ENCODE measurements at places on chromosomes 16 and 17. TPM values are rescaled to one million over a fixed set of nuclear protein-coding genes. Genes with fewer than 3 reads are reported as not detected.
A peak's percentile ranks its signal among the peaks of the same experiment; 100 is the strongest.

DNA sequence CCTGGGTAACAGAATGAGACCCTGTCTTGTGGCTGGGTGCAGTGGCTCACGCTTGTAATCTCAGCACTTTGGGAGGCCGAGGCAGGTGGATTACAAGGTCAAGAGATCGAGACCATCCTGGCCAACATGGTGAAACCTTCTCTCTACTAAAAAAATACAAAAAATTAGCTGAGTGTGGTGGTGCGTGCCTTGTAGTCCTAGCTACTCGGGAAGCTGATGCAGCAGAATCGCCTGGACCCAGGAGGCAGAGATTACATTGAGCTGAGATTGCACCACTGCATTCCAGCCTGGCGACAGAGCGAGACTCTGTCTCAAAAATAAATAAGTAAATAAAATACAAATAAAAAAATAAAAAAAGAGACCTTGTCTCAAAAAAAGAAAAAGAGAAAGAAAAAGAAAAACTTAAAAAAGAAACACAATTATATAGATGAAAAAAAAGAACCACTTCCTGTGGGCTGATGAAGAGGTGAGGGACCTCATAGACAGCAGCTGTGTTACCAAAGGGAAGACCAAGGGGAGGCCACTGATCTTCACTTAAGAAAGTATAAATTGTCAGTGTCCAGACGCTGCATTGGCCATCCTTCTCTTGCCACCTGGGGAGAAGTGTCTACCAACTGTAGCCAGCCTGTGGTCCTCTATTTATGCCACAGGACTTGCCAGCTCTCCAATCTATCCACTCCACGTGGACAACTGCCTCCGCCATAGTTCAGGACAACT, 24.4 kb upstream of the SMG1 start:
- DNase-seq = no peak
- H3K27me3 ChIP-seq = no peaks in the 10 kb centered on the region
- no peak overlapping the region for H3K4me3 ChIP-seq
- H3K36me3 ChIP-seq = no peaks in the 10 kb centered on the region
- no peak overlapping the region for H3K27ac ChIP-seq

GRCh38 chr17:11178581-11178980, 62.4 kb upstream of the SHISA6 start:
- no peak for DNase-seq
- no peaks in the 10 kb centered on the region for H3K4me1 ChIP-seq
- H3K4me3 ChIP-seq = no peak overlapping the region
- no peaks in the 10 kb centered on the region for H3K36me3 ChIP-seq
- no peak overlapping the region for H3K27ac ChIP-seq

DNA sequence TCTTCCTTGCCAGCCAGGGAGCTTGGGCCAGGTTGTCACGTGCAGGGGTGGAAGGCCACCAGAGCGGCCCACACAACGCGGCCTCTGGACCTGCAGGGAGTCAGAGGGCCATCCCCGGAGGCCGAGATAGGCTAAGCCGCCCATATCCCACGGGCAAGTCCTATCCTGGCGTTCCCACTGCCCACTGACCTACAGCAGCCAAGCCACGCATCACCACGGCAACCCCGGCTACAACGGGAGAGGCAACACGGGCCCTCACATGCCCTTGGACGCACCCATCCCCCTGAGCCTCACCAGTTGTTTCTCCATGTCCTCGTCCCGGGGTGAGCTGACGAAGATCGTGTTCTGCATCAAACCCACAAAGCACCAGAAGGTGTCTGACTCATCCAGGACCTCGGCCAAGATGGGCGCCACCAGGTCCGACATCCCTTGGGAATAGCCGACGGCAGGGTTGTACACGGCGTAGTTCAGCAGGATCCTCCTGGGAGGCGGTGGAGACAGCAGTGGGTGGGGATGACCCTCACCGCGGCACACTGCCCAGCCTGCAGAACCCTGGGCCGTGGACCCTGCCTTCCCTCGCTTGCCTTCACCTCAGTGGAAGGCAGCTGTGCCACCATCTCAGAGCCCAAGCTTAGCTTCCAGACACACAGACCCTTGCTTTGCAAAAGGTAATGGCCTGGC, 88.2 kb downstream of the TBC1D16 start:
- no peak overlapping the region for H3K4me3 ChIP-seq
- no peak overlapping the region for H3K27ac ChIP-seq
- H3K4me1 ChIP-seq = peaks cover 23% of the 10 kb centered on the region
- peaks cover 76% of the 10 kb centered on the region for H3K36me3 ChIP-seq
- no peaks in the 10 kb centered on the region for H3K27me3 ChIP-seq

DNA sequence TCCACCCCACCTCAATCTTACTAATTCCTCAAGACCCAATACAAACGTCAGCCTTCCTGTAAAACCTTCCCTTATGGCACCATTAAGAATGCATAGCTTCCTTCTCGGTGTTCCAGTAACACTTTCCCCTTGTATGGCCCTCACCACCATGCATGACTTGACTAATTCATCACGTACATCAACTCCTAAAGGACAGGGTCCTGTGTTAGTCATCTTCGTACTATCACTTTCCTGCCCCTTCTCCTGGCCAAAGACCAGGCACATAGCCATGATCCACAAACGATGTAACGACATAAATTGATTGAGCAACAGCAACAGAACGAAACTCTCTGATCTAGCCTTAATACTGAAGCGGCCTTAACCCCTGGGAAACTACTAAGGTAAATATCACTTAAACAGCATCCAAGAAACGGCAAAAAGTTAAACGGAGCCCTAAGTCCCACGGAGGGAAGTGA, 612 bp downstream of the PSMD12 start:
- no peaks in the 10 kb centered on the region for H3K36me3 ChIP-seq
- peak overlapping the region; percentile 90 for H3K27ac ChIP-seq
- peaks cover 11% of the 10 kb centered on the region for H3K4me1 ChIP-seq
- H3K4me3 ChIP-seq = peak overlapping the region; percentile 93
- peak; percentile 51 for DNase-seq

DNA sequence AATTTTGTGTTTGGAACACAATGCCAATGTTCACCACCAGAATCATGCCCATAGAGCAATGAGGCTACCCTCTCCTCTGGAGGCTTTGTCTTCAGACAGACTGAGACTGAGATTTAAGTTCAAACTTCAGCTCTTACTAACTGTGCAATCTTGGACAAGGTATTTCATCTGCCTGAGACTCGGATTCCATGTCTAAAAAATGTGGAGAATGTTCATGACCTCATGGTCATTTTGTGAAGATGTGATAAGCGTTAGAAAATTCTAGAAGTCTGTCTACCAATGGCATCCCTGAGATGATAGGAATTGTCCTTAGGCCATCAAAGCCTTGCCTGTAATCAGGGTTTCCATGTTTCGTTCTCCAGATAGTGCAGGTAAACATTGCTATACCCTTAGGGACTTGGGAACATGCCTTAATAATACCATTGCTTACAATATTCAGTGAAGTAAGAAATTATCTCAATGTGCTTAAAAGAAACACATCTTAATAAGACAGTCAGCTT, 388.2 kb upstream of the MAF start:
- no peak overlapping the region for H3K4me3 ChIP-seq
- H3K36me3 ChIP-seq = no peaks in the 10 kb centered on the region
- no peaks in the 10 kb centered on the region for H3K4me1 ChIP-seq
- H3K27me3 ChIP-seq = no peaks in the 10 kb centered on the region
- no peak overlapping the region for H3K27ac ChIP-seq

DNA sequence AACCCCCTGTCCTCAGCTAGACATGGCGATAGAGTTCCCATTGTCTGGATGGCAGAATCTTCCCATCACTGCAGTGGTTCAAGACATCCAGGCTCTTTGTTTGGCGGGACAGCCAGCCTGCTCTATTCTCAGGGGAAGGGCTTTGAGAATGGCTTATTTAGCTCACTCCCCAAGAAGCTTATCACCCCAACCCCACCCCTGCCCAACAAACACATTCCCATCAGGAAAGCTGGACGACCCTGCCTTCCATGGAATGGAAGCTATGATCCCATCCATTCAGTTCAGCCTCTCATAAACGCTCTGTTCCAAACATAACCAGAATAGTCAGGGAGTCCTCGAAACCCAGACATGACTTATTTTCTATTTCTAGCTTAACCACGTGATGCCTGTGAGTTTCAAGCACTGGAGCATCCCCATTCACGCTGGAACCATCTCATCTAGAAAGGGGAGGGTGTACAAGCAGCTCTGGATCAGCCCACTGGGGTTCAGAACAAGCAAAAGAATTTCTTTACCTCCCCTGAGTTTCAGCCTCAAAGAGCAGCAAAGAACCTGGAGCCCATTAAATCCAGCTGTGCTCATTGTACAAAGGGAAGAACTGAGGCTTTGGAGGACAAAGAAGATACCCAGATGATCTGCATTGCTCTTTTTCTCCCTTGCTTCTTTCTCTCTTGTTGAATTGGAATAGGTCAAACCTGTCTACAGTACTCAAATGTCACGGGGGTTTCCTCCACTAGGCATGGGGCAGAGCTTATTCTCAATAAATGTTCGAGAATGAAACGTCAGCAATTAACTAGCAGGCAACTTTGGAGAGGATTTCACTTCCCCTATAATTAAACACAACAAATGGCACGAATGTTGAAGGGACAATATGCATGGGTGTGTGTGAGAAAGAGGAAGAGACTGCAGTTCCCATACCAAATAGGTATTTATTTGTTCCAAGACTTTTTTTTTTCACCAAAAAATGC, 93.1 kb downstream of the XYLT1 start:
- H3K4me3 ChIP-seq = no peak overlapping the region
- peak; percentile 81 for DNase-seq
- H3K27ac ChIP-seq = peak overlapping the region; percentile 48
- no peaks in the 10 kb centered on the region for H3K27me3 ChIP-seq
- peaks cover 25% of the 10 kb centered on the region for H3K4me1 ChIP-seq
- H3K36me3 ChIP-seq = no peaks in the 10 kb centered on the region

- peaks cover 51% of the 10 kb centered on the region for H3K4me1 ChIP-seq
- no peak for DNase-seq
- H3K4me3 ChIP-seq = no peak overlapping the region
- H3K27me3 ChIP-seq = no peaks in the 10 kb centered on the region
These were observed 5.5 kb downstream of the PRR29 start for GRCh38 chr17:64003526-64004121.

GRCh38 chr17:44636562-44636961, 19.7 kb upstream of the MEIOC start:
- H3K4me3 ChIP-seq = no peak overlapping the region
- no peaks in the 10 kb centered on the region for H3K36me3 ChIP-seq
- no peak overlapping the region for H3K27ac ChIP-seq
- no peaks in the 10 kb centered on the region for H3K4me1 ChIP-seq
- DNase-seq = peak; percentile 64

DNA sequence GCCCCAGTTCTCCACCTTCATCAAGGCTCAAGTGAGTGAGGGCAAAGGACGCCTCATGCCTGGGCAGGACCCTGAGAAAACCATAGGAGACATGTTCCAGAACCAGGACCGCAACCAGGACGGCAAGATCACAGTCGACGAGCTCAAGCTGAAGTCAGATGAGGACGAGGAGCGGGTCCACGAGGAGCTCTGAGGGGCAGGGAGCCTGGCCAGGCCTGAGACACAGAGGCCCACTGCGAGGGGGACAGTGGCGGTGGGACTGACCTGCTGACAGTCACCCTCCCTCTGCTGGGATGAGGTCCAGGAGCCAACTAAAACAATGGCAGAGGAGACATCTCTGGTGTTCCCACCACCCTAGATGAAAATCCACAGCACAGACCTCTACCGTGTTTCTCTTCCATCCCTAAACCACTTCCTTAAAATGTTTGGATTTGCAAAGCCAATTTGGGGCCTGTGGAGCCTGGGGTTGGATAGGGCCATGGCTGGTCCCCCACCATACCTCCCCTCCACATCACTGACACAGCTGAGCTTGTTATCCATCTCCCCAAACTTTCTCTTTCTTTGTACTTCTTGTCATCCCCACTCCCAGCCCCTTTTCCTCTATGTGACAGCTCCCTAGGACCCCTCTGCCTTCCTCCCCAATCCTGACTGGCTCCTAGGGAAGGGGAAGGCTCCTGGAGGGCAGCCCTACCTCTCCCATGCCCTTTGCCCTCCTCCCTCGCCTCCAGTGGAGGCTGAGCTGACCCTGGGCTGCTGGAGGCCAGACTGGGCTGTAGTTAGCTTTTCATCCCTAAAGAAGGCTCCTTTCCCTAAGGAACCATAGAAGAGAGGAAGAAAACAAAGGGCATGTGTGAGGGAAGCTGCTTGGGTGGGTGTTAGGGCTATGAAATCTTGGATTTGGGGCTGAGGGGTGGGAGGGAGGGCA, 9.7 kb downstream of the FKBP10 start:
- H3K4me3 ChIP-seq = no peak overlapping the region
- H3K36me3 ChIP-seq = peaks cover 67% of the 10 kb centered on the region
- H3K4me1 ChIP-seq = no peaks in the 10 kb centered on the region
- H3K27me3 ChIP-seq = no peaks in the 10 kb centered on the region
- no peak for DNase-seq

- no peaks in the 10 kb centered on the region for H3K36me3 ChIP-seq
- peaks cover 3% of the 10 kb centered on the region for H3K27me3 ChIP-seq
- no peak for DNase-seq
- no peak overlapping the region for H3K27ac ChIP-seq
- H3K4me3 ChIP-seq = no peak overlapping the region
These were observed 41.0 kb upstream of the KSR1 start for GRCh38 chr17:27415120-27415795.

GRCh38 chr16:86191663-86192062, 292.7 kb downstream of the IRF8 start:
- H3K4me1 ChIP-seq = no peaks in the 10 kb centered on the region
- H3K36me3 ChIP-seq = no peaks in the 10 kb centered on the region
- H3K27ac ChIP-seq = no peak overlapping the region
- DNase-seq = no peak
- H3K27me3 ChIP-seq = peaks cover 76% of the 10 kb centered on the region

DNA sequence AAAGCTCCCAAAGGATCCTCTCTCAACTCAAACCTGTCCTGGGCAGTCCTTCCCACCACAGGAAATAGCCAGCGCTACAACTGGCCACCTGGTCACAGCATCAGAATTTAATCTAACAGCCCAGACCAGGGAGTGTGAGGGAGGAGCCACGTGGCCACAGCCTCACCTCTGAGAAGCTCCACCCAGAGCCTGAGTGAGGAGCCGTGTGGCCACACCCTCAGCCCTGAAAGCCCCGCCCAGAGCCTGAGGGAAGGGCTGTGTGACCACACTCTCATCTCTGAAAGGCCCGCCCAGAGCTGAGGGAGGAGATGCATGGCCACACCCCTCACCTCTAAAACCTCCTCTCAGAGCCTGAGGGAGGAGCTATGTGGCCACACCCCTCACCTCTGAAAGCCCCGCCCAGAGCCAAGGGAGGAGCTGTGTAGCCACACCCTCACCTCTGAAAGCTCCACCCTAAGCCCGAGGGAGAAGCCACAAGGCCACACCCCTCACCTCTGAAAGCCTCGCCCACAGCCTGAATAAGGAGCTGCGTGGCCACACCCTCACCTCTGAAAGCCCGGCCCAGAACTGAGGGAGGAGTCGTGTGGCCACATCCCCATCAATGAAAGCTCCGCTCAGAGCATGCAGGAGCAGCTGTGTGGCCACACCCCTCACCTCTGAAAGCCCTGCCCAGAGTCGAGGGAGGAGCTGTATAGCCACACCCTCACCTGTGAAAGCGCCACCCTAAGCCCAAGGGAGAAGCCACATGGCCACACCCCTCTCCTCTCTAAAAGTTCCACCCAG, 28.6 kb downstream of the SLC38A8 start:
- H3K36me3 ChIP-seq = no peaks in the 10 kb centered on the region
- H3K4me3 ChIP-seq = no peak overlapping the region
- peaks cover 10% of the 10 kb centered on the region for H3K27me3 ChIP-seq
- no peak overlapping the region for H3K27ac ChIP-seq

- H3K4me3 ChIP-seq = no peak overlapping the region
- H3K4me1 ChIP-seq = no peaks in the 10 kb centered on the region
- no peaks in the 10 kb centered on the region for H3K36me3 ChIP-seq
- H3K27ac ChIP-seq = no peak overlapping the region
- DNase-seq = no peak
These were observed 89.1 kb upstream of the HS3ST3A1 start for GRCh38 chr17:13690806-13691205.

CSH2 gene
- 8.5 TPM for total RNA-seq

CAMKK1 gene
- 6.3 TPM for total RNA-seq

UNKL gene
- 6.6 TPM for total RNA-seq

C1QTNF8 gene
- total RNA-seq = not detected

Data from muscle of leg (tissue), 16 donors.